Stimulated activated CD4-positive, alpha-beta T cell treated with anti-CD3 and anti-CD28 coated beads, Interleukin-4, amount 100 ng/mL, for 4 hours (primary cell): ENCODE measurements at places on chromosomes 6 and 20.
A peak's percentile ranks its signal among the peaks of the same experiment; 100 is the strongest.

DNA sequence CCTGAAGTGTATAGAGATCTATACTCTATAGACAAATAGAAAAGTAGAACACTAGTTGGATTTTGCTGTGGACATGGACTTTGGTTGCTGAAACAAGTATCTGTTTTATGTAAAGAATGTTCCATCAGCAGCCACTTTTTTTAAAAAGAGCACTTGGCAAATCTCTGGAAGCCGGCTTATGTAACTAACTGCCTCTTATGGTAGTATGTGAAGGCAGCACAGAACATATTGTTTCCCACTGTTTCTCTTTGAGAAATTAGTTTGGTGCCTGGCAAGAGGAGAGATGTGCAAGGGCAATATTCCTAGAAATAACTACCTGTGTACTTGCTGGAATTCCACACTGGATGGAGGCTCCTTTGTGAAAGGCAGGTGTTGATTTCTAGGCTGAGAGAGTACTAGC lies 242.3 kb upstream of the PREP start:
- no peak for DNase-seq

- DNase-seq = no peak
Measured at GRCh38 chr6:125798734-125799508, 8.2 kb downstream of the NCOA7 start.

GRCh38 chr6:30136570-30137286 lies 788 bp downstream of the TRIM40 start:
- DNase-seq = no peak

GRCh38 chr20:33791959-33792597 lies 19.1 kb upstream of the CHMP4B start:
- peak; percentile 34 for DNase-seq

DNA sequence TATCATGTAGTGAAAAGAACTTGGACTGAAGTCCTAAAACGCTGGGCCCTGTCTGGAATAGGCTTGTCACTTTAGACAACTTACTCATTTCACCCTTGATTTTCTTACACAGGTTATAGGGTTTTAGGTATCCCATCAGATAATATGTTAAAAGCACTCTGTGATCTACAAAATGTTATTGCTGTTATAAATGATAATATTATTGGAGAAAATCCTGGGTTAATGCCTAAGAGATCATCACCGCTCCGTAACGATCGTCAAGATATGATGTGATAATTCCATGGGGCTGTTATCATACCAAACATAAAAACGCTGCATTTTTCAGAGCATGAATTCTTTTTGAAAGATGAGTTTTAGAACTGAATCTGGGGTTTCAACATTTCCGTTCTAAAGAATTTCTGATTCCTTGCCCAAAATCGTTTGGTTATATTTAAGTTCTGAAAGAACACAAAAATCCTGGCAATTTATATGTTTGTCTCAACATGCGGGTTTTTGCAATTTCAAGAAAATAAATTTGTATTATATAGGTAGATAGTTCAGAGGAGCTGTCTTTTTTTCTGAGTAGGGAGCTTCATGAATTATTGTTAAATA lies 154.8 kb downstream of the FOXC1 start:
- no peak for DNase-seq

DNA sequence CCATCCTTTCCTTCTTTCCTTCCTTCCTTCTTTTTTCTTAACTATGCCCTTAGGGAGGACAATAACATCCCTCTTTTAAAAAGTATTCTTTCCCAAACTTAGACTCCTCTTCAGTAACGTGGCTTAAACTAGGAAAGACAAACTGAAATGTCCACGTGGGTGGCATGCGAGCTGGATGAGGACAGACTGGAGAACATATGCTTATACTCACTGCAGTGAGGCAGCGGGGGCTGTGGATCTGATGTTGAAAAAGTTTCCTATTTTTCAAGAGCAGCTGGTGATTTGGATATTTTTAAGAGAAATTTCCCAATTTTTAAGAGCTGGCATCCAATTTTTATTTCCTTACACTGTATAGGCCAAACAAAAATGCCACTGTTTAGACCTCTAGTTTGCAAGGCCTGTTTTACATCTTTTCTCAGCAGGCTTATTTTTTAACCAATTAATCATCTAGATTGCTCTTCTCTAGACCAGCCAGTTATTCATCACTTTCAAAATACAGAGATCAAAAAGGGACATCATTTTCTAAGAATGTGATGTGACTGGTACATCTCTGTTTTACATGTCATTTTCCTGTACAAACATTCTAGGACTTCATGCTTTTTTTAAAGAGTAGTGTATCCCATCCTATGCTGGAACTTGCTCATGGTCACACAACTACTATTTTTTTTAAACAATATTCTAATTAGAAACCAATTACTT lies 226.5 kb downstream of the BTBD9 start:
- no peak for DNase-seq

- DNase-seq = no peak
Measured at GRCh38 chr6:157650801-157651200, 172.2 kb upstream of the SNX9 start.

- DNase-seq = no peak
Measured at GRCh38 chr6:69994251-69994650, 127.9 kb downstream of the COL19A1 start.

DNA sequence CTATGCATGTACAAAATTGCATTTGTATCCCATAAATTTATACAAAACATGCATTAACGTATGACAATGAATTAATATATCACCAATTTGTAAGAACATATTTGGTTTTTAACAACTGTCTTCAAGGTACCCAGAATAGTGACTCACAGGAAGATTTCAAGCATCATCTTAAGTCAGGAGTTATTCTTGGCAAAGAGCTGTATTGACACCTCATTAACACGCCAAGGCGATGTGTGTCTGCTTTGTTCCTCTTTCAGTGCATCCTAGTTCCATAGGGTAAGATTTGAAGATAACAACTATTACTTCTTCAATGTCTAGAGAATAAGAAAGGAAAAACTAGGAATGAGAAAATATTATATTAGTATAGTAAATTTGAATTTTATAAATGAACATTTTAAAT lies 35.8 kb upstream of the TPD52L1 start:
- no peak for DNase-seq

DNA sequence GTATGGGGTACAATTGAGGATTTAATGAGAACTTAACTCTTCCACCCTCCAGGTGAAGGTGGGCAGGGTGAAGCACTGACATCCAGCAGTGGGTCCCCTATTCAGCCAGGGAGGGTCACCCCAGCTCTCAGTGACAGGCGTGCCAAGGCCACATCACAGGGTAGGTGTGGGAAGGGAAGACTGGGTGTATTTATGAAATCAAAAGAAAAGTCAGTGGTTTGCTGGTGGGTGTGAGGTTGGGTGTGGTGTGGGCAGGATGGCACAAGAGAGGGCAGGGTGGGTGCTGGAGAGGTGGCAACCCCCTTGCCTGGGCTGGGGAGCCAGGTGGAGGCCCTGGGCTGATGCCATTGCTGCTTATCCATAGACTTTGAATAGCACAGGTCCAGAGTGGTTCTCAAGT lies 16.6 kb downstream of the SYNDIG1 start:
- DNase-seq = no peak

- no peak for DNase-seq
Measured at GRCh38 chr6:7249391-7249790, 63.6 kb downstream of the SSR1 start.

DNA sequence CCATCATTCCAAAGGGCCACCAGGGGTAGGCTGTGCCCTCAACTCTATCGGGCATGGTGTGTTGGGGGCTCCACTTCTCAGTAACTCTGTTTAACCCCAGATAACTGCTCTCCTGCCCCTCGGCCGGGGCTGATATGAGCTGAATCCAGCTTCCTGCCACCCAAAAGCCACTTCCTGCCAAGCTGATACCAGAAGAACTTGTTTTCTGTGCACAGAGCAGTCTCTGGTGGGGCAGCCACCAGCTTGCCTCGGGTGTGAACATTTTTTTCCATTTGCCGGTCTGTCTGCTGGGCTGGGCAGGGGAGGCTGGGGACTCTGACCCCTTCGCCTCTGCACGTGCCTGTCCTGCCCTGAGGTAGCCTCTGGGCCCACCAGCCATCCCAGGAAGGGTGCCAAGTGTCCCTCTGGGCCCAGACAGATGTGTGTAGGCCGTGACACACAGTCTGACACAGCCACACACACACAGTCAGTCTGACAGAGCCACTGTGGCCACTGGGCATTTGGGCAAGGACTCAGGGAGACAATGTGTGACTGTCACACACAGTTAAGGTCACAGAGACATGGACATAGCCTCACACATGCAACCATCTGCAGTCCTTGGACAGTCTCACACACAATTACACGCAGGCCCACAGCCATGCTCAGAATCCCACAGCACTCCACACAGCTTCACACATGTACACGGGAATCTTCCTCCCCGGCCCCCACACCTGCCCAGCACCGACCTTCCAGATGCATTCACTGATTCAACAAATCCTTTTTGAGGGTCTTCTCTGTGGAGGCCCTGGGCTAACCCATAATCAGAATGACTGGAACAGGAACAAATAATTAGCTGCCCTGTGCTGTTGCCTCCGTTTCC lies 45.1 kb downstream of the NOL4L start:
- DNase-seq = peak; percentile 66

GRCh38 chr6:144736763-144737162 lies 451.6 kb downstream of the UTRN start:
- no peak for DNase-seq

GRCh38 chr6:163825033-163825432 lies 410.5 kb downstream of the QKI start:
- no peak for DNase-seq

- DNase-seq = no peak
Measured at GRCh38 chr6:38583523-38583922, 56.2 kb downstream of the BTBD9 start.

DNA sequence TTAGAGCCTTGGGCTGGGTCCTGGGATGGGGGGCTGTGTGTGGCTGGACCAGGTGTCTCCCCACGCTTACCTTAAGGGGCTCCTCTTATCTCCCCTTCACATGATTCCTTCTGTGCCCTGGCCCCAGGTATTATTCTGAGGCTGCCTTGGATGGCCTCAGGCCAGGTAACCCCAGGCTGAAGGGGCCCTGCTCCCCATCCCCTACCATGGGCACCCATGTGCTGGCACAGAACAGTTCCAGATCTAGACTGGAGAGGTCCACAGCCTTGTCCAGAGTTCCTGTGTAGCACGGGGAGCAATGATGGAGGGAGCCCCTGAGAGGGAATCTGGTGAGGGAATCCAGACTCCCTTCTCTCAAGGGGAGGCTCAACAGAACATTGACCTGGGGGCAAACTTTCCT lies 32.1 kb downstream of the MOCS1 start:
- DNase-seq = no peak

- DNase-seq = no peak
Measured at GRCh38 chr6:150366118-150366778, 2.6 kb upstream of the IYD start.

DNA sequence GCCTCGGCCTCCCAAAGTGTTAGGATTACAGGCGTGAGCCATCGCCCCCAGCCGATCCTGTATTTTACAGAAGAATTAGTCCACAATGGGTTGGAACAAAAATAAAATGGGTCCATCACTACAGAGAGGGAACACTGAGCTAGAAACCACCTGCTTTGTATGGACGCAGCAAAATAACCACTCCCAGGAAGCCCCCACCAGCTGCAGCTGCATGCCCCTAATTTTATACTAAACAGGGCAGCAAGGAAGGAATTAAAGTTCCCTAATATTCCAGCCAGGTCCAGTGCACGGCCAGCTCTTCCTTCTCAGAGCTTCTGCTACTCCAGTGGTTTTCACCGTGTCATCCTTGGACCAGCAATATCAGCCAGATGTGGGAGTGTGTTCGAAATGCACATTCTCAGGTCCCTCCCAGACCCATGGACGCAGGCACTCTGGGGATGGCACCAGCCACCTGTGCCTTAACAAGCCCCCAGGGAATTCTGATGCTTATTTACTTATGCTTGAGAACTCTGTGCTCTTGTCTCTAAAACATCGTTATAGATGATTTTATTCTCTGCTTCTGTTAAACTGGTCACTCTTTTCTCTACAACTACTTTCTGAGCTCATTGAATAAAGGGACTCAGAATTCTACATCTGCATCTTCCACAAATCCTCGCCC lies 189.5 kb upstream of the SLC24A3 start:
- no peak for DNase-seq

GRCh38 chr6:2596222-2596621 lies 154.5 kb downstream of the MYLK4 start:
- DNase-seq = no peak

DNA sequence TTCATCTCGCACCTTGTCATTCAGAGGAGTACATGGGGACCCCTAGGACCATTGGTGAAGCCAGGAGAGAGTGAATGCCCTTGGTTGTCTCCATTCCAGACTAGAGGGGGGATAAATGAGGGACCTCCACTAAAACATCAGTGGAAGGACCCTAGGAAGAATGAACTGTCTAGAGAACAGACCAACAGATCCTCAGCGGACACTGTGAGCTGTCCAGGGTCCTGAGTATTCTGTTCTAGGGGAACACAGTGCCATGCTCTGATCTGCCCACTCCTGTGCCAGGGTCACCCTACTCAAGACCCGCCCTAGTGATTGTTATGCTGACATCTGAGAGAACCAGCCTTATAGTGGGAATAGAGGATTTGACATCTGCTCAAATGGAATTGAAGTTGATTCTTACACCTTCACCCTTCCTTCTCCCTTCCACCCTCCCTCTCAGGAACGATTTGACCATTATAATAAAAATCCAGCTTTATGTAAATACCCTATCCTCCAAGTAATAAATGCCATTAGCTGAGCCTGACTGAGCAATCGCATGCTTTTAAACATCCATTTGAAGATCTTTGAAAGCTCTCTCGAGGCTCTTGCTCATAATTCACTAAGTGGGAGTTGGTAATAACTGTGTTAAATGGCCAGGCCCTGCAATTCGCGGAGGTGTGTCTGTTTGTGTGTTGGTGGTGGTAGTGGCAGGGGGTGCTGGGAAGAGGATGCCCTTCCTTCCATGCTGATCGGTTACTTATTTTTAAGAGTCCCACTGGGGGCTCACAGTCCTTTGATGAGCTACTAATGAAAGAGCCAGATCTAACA lies 43.6 kb upstream of the SLC32A1 start:
- no peak for DNase-seq

GRCh38 chr20:10225439-10226060 lies 6.9 kb downstream of the SNAP25 start:
- DNase-seq = no peak

- DNase-seq = no peak
Measured at GRCh38 chr6:71056656-71057055, 99.8 kb upstream of the B3GAT2 start.

- no peak for DNase-seq
Measured at GRCh38 chr20:56328861-56329260, 29.9 kb upstream of the FAM210B start.

- peak; percentile 25 for DNase-seq
Measured at GRCh38 chr6:28523241-28523622, 2.4 kb upstream of the GPX5 start.

- DNase-seq = no peak
Measured at GRCh38 chr6:37556881-37557644, 57.4 kb upstream of the CCDC167 start.
